Activated CD4-positive, alpha-beta T cell treated with anti-CD3 and anti-CD28 coated beads, Interleukin-2, amount 50 U/mL, for 48 hours (primary cell): ENCODE measurements at places on chromosomes 2 and 18.

DNA sequence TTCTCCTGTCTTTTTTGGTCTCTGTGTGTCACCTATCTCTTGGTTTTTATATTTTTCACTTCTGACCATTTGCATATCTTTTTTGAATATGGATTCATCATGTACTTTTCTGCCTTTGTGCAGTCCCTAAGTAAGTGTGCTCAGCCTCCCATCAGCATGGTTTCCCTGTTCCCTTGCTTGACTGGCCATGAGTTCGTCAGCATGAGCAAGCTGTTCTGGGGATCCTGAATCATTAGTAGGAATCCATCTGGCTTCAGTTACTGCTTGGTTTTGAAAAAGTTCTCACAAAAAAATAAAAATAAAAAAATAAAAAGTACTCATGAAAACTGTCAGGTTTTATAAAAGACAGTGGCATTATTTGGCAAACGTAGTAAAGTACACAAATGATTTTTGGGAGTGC is 144.1 kb downstream of the NCOA1 start:
- no peak for DNase-seq

GRCh38 chr2:178258916-178259315 is 64.6 kb downstream of the OSBPL6 start:
- no peak for DNase-seq

GRCh38 chr2:63096491-63096890 is 45.9 kb downstream of the OTX1 start:
- DNase-seq, result no peak

- DNase-seq, result no peak
These were observed 39.0 kb downstream of the OXER1 start for GRCh38 chr2:42724886-42725285.

GRCh38 chr2:217402761-217403383 is 543.0 kb upstream of the TNP1 start:
- no peak for DNase-seq

- DNase-seq, result no peak
These were observed 3.5 kb downstream of the RNF149 start for GRCh38 chr2:101305035-101305434.

- DNase-seq, result no peak
These were observed 242.7 kb downstream of the ASXL3 start for GRCh38 chr18:33820517-33821371.

DNA sequence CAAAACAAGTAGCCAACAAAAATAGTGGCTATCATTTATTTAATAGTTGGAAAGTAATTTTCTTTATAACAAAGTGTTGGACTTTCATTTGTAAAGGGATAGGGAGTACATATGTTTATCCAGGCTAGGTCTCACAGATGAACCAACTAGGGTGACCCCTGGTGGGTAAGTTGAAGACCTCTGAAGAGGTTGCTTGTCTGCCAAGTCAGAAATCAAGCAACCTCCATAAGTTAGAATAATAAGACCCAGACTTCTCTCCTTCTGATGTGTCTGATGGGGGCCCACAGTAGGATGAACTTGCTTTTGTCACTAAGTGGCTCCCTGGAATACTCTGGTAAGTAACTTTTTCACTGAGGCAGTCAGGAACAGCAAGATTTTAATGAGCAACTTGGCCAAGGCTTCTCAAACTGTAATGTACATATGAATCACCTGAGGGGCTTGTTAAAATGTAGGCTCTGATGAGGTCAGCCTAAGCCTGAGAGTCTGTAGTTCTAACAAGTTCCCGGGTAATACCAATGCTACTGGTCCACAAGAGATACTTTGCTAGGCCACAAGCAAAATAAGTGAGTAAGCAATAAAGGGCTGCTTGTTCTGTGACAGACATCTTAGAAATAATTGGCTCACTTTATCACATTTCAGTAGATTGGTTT is 319.6 kb downstream of the PIK3C3 start:
- no peak for DNase-seq

DNA sequence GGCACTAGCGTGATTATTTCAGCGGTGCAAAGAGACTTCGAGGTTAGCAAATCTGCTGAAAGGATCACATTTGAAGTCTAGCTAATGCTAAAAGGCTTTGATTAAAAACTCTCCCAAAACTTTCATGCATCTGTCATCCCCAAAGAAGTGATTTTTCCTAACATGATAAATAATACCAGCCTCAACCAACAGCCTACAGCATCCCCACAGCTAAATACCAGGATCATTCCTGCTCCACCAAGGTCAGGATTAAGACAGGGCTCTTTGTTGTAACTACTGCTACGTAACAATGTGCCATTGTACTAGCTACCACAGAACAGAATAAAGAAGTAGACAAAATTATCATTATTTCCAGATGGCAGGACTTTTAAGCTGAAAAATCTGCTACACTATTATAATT is 1.6 kb downstream of the OR6B3 start:
- DNase-seq, result no peak

GRCh38 chr18:42426496-42427015 is 471.5 kb downstream of the PIK3C3 start:
- no peak for DNase-seq

DNA sequence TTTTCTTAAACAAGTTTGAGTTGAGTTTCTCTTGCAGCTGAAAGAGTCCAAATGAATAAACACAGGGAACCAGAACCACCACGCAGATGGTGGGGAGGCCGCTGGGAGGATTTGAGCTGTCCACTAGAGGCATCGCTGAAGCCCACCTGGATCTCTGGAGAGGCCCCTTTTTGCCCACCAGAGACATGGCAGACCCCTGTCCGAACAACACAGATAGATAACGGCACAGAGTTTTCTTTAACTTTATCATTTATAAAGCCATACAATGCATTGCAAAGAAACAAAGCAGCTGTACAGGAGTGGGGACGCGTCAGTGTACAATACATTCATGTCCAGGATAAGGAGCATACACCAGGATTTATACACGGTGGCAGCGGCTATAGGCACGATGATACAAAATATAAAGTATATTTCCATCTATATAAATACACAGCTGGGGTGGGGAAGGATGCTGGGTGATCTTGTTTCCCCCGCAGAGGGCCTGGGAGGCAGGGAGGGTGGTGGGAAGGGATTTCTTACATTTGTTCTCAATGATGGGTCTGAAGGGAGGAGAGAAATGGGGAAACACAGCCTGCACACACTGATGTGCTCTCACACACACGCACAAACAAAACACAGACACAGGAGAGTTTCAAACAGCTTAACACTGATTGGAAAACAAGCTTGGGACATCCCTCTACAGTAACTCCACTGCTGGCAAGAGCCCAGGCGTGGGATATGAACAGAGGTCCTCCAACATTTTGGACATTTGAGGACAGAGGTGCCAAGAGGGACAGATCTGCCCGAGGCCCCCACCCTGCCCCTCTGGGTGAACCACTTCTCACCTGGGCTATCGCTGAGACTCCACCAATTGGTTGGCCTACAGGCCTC is 203.0 kb downstream of the TNS1 start:
- no peak for DNase-seq

GRCh38 chr2:112065486-112065885 is 10.4 kb downstream of the TMEM87B start:
- no peak for DNase-seq

DNA sequence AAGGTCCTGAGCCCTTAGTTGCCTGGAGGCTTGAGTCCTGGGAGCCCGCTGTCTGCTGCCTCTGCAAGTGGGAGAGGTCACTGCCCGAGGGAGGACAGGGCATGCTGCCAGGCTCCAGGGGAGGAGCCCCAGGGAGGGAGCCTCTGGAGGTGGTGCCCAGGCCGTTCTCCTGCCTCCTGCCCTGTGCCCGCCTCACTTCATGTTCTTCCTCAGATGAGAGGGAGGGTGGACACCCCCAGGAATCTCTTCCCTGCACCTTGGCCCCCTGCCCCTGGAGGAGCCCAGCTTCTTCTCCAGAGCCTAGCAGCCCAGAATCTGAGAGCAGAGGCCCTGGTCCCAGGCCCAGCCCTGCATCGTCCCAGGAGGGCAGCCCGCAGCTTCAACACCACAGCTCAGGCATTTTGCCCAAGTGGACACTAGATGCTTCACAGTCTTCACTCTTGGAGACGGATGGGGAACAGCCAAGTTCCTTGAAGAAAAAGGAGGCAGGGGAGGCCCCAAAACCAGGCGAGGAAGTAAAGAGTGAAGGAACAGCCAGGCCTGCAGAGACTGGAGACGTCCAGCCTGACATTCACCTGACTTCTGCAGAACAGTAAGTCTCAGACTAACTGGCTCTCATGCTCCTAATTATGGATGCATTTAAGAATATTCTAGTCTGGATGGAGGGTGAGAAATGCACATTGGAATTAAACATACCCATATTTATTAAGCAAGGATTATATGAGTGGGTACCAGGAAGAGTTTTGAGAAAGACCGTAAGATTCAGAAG is 12.1 kb downstream of the PSD4 start:
- no peak for DNase-seq

- DNase-seq, result no peak
These were observed 119.3 kb upstream of the NDUFV2 start for GRCh38 chr18:8983195-8983594.

GRCh38 chr2:20539133-20539719 is 92.4 kb downstream of the RHOB start:
- no peak for DNase-seq

- no peak for DNase-seq
These were observed 441.8 kb downstream of the CDH2 start for GRCh38 chr18:27735117-27735516.

GRCh38 chr2:120384486-120385354 is 38.8 kb downstream of the INHBB start:
- DNase-seq, result no peak

DNA sequence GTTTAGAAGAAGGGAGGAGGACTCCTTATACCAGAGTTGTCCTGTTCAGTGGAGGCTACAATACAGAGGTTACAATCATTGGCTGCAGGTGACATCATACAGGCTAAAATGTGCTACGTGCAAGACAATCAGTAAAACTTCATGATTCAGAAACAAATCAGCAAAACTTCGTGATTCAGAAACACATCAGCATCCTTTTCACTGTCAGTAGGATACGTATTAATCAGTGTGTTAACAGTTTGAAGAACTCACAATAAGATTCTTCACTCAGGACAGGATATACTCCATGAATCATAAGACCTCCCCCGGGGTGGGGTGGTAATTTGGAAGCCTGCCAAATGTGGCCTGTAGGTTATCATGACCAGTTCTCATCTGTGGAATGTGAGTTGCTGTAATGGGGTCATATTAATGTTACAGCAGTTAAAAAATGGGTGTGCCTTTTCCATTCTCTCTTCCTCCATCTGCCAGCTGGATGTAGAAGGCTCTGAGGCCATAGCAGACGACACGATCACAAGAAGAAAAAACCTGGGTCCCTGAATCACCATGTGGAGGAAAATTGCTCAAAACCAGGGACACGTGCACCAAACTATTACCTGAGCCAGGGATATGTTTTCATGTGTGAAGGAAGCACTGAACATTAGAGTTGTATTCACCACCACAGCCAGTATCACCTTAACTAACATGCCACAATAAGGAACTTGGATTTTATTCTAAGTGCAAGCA is 134.8 kb upstream of the CREB1 start:
- peak; percentile 65 for DNase-seq

GRCh38 chr2:215636816-215637215 is 200.9 kb upstream of the FN1 start:
- DNase-seq, result no peak

DNA sequence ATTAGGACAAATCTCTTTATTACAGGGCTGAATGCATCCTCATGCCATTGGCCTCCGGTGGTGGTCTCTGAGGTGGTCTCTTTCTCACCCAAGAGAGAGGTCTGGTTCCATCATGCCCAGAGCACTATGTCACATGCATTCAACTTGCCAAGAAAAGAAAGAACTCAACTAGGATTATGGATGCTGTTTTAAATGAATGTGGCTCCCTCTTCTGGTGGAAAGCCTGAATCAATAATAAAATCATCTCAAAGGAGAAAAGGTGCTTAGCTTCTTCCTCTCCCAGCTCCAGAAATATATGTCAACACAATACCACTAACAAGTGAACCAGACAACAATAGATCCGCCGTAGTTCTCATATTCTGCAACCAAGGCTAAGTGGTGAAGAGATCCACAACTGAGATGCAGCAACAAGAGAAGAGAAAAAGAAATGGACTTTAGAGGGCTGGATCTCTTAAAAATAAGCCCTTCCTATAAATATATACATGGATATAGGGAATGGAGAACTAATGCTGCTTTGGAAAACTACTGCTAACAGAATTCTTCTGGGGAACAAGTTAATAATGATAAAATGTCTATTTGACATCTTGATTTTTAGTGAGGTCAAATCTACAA is 396.8 kb downstream of the NCKAP5 start:
- no peak for DNase-seq

- DNase-seq, result peak; percentile 19
These were observed 638 bp downstream of the RPS7 start for GRCh38 chr2:3575534-3576262.

GRCh38 chr2:220935789-220936321 is 636.2 kb downstream of the EPHA4 start:
- DNase-seq, result no peak

DNA sequence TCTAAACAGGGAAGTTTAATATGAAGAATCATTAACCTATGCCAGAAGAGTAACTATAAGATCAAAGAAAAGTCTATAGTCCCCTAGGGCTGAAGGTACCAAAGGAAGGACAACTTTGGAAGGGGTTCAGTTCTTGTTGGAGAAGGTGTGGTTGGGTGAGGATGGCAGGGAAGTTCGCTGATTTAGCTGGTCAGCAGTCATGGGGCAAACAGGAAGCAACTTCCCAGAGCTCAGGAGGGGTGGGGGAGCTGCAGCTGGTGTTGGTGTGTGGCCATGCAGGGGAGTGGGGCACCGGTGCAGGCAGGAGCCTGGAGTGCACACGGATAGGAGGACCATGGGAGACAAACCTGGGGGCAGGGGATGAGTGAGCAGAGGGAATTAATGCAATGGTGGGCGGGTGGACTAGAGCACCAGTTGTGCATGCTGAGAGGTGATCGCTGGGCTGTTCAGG is 34.0 kb downstream of the FHOD3 start:
- no peak for DNase-seq

- DNase-seq, result peak; percentile 25
These were observed 151.7 kb upstream of the ITGA4 start for GRCh38 chr2:181305301-181306123.

DNA sequence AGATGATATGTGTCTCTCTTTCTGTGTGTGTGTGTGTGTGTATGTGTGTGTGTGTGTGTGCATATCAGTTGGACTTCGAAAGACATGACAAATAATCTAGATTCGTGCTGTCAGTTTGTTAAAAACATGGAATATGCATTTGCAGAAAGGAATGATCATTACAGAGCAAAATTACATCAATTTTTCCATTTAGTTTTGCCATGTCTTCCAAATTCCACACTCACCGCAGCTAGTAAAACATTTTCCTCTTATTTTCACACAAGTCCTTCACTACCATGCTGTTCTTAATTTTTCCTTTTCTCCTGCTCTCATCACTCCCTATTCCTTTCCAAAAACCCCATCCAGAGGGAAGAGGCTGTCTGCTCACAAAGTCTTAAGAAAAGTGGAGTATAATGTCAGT is 1191.4 kb upstream of the SLC39A10 start:
- DNase-seq, result no peak

DNA sequence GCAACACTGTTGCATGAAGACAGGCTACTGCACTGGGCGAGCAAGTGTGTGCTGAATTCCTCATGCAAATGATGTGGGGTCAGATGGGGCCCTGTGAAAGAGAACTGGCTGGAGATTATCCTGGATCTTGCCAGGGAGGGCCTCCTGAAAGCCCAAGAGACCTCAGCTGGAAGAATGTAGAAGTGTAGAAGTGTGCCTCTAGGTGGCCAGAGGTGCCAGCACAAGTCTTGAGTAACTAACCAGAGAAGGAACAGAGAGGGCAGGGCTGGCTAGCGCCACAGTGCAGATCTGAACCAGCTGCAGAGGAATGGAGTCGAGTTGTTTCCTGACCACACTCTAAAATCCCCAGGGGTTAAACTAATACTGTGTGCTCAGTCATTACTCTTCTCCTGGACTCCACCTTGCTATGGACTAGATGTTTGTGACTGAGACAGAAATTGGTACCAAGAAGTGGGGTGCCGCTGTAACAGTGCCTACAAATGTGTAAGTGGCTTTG is 399.3 kb downstream of the LRATD1 start:
- DNase-seq, result no peak
